ENCODE measurements at places on chromosomes 3 and 15.

- DNase-seq, result no peak
These were observed 1.9 kb downstream of the TBL1XR1 start for GRCh38 chr3:177195242-177195991.

DNA sequence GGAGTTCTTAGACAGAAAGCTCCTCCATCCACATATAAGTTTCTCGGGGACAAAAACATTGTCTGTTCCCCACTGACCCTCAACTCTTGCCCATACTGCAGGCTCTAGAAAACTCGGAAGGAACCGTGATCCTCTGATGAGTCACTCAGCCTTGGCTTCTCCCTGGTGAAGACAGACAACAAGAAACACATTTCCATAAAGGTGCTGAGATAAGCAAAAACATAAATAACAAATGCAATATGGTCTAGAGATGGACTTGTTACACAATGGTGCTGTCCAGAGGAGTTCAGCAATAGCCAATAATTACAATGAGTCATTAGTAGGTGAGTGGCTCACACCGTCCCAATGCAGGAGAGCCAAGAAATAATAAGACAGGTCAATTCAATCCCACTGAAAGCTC is 43.7 kb downstream of the MAGI1 start:
- DNase-seq, result peak; percentile 24

DNA sequence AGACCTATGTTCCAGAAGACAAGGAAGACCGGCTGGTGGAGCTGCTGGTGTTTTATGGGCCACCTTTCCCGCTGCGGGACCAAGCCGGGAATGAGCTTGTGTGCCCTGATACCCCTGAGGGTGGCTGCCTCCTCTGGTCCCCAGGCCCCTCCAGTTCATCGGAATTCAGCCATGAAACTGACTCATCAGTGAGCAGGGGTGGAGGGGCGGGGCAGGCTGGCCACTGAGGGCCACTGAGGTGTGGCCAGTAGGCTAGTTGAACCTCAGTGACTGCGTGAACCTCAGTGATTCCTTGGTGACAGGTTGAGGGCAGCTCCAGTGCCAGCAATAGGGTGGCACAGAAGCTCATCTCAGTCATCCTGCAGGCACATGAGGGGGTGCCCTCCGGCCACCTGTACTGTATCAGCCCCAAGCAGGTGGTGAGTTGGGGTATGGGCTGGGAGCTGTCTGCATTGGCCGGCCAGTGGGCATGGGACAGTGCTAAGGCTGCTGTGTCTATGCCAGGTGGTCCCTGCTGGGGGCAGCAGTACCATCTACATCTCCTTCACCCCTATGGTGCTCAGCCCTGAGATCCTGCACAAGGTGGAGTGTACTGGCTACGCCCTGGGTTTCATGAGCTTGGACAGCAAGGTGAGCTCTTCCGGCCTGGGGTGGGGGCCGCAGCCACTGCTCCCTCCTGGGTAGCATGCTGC is 20.3 kb downstream of the ACAA1 start:
- DNase-seq, result no peak

DNA sequence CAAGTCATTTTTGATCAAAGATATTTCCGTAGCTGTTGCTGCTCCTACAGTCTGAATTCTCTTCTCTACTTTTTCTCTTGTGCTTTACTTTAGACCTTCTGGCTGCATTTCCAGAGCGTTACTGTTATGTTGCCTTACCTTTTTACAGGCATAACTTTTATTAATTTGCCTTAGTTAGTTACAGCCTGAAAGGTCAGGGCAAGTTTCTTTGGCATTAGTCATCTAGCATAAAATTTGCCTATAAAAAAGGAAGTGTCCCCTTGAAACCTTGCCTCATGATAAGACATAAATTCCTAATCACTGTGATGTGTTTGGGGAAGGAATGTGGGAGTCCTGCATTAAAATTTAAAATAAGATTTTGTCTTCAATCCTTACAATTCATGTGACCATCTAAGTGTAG is 618.5 kb downstream of the NR2F2 start:
- no peak for DNase-seq

GRCh38 chr3:36411587-36411986 is 31.3 kb downstream of the STAC start:
- no peak for DNase-seq

- no peak for DNase-seq
These were observed 4.0 kb downstream of the RASSF1 start for GRCh38 chr3:50336452-50337174.

GRCh38 chr15:80182611-80183261 is 29.9 kb downstream of the FAH start:
- DNase-seq, result peak; percentile 54

DNA sequence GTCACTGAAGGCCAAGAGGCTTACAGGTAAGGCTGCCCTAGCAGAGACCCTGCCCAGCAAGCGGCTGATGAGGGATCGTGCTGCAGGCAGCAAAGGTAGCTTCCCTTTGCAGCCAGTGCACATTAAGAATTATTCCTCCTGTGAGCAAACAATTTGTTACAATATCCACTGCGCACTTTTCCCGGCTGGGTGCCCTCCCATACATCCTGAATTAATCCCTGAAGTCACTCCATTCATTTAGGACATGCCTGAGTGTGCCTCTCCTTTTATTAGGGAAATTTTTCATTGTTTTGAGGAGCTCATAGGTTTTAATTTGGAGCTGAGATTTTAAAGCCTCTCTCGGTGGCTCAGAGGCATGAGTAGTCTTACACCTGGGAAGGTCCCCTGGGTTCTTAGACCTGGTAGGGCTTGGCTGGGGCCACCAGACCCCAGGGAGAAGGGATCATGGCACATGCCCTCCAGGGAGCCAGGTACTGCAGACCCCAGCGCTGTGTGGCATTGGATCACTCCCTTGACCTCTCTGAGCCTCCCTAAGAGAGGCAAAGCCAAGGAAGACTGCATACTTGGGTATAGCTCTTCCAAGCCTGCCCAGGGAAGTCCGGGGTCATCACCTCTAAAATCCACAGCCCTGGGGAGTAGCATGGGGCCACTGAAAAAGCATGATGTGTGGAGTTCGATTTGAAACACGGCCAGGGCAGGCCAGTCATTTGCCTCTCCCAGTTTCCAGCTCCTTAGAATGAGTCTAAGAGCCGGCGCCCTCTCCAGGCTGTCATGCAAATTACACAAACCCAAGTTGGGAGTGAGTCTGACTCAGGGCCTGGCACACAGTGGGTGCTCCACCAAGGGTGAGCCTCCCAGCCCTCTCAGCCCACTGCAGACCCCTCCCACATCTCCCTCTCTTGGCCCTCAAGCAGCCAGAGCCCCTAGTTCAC is 151.9 kb upstream of the LINGO1 start:
- DNase-seq, result no peak

GRCh38 chr15:44194323-44195150 is 534 bp downstream of the FRMD5 start:
- DNase-seq, result peak; percentile 58

- no peak for DNase-seq
These were observed 26.9 kb downstream of the CFAP100 start for GRCh38 chr3:126421573-126422119.

DNA sequence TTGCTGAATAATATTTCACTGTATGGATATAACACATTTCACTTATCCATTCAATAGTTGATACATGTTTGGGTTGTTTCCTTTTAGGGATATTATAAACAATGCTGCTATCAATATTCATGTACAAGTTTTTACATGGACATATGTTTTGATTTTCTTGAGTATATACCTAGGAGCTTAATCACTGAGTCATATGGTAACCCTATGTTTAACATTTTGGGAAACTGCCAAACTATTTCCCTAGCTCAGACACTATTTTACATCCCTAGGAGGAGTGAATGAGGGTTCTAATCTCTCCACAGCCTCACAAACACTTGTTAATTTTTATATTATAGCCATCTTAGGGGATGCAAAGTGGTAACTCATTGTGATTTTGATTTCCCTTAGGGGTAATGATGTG is 66.0 kb downstream of the GPR156 start:
- DNase-seq, result no peak

GRCh38 chr15:35669021-35669420 is 123.1 kb upstream of the DPH6 start:
- DNase-seq, result no peak
